ENCODE measurements at places on chromosomes 13 and 19.

- no peak for DNase-seq
Measured at GRCh38 chr13:52419080-52419479, 13.1 kb upstream of the THSD1 start.

DNA sequence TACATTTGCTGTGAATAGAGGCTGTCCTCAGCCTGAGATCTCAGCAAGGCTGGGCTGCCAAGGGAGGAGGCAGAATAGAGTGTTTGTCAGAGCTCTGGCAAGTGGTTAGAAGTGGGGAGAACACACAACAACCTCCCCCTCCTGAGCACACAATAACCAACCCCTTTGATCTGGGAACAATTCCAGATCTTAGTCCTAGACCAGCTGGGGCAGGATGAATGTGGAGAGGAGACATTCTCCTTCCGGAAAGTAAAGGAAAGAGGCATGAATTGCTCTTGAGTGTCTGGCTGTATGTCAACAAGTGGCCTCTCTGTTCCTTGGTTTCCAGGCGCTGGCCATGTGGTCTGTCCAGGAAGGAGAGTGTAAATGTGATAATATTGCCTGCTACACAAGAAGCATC lies 114.9 kb upstream of the TMTC4 start:
- DNase-seq, result no peak

GRCh38 chr19:3140667-3141038 lies 4.8 kb downstream of the GNA15 start:
- no peak for DNase-seq

DNA sequence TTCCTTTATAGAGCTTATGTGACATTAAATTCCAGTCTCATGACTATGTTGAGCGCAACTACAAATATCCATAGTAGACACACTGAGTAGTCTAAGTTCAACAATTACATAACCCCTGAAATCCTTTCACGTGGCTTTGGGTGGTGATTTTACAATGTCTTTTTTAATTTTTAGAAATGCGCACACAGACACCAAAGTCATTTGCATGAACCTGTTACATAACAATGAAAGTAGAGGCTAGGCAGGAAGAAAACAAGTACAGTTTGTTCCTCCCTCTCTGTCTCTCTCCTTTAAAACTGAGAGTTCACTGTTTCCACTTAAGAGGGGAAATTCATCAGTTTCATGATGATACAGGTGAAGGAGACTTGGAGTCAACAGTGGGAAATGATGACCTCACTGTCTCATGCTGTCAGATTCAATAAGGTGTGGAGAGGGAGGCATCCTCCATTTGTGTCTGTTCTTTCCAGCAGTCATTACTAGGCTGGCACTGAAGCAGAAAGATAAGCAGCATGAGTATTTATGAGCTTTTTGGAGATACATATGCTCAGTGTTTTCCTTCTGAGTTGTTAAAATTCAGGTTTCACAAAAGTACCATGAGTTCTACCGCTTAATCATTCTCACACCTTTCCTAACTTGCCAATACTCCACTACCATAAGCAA lies 201.8 kb downstream of the LHFPL6 start:
- no peak for DNase-seq

GRCh38 chr13:33817513-33817900 lies 442 bp upstream of the RFC3 start:
- no peak for DNase-seq

- no peak for DNase-seq
Measured at GRCh38 chr13:42181381-42181953, 90.5 kb upstream of the AKAP11 start.

GRCh38 chr13:19561585-19561984 lies 253 bp upstream of the TPTE2 start:
- no peak for DNase-seq

GRCh38 chr13:113489549-113490495 lies 689 bp downstream of the DCUN1D2 start:
- no peak for DNase-seq

DNA sequence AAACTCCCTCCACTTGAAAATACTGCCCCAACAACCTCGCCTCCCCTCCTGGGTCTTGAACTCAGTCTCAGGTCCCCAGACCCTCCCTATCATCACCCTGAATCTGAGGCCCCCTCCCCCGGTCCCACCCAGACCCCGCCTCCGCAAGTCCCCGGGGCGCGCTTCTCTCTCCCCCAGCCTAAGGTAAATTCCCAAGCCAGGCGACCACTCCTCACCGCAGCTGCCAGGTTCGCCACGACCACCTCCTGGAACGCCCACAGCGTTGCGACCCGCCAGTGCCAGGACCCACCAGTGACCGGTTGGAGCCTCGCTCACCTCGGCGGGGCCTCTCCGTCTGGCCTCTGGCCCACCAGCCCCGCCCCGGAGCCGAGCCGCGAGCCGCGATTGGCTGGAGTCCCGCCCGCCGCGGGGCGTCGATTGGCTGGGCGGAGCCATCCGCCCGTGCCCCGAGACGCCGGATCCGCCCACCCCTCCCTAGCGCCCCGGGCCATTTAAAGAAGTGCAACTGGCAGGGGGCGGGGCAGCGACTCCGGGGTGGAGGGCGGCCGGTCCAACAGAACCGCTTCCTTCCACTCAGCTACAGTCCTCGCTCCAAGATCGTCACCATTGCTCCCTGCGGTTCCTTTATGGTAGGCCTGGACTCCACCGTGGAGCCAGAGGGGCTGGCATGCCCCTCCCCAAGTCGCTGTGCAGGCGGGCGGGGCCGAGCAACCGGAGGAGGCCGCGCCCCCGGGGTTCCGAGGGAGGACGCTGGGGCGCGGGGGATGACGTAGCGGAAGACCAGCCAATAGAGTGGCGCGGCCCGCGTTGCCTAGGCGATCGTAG lies at the start of gene SERTAD3:
Gene SERTAD3, minus strand, starts transcription at position 336 of the 825 bp plus-strand sequence. CDS start 2,255 bp downstream, outside the sequence.
- peak; percentile 96 for DNase-seq

DNA sequence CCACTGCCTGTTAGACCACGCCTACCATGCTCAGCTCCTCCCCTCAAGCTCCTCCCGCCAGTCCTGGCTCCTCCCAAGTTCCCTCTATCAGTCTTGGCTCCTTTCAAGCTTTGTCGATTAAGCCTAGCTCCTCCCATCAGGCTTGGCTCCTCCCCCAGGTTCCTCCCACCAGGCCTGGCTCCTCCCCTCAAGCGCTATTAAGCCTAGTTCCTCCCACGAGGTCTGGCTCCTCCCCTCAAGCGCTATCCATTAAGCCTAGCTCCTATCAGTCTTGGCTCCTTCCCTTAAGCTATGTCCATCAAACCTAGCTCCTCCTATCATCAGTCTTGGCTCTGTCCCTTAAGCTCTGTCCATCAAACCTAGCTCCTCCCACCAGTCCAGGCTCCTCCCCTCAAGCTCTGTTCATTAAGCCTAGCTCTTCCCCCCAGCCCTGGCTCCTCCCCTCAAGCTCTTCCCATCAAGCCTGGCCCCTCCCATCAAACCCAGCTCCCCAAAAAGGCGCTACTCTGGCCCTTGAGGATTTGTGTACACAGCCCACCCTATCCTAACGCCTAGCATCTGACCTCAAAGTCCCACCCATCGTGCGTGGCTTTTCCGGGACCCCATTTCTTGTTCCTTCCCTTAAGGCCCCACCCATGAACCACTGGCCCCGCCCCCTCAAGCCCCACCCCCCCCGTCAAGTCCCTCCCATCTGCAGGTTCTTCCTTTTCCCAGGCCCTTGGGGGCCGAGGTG lies 10.0 kb downstream of the CAMSAP3 start:
- DNase-seq, result no peak

Measured in NCI-H1436 (cell line).